Dorsolateral prefrontal cortex (tissue), 122 donors: ENCODE measurements at places on chromosomes 1 and 21. TPM values are rescaled to one million over a fixed set of nuclear protein-coding genes. Genes with fewer than 3 reads are reported as not detected.

PM20D1 gene
- total RNA-seq = 0.60 TPM

AMY1C gene
- not detected for total RNA-seq

AK5 gene
- 195 TPM for total RNA-seq

CELA2A gene
- not detected for total RNA-seq

RPTN gene
- total RNA-seq = not detected

MLLT11 gene
- total RNA-seq = 67.9 TPM

SHE gene
- total RNA-seq = 4.6 TPM

LCE1C gene
- total RNA-seq = not detected

SLC2A5 gene
- total RNA-seq = 14.2 TPM

CHIA gene
- total RNA-seq = not detected

PLPPR4 gene
- 47.5 TPM for total RNA-seq

TAF13 gene
- total RNA-seq = 69.9 TPM

S100A1 gene
- 276 TPM for total RNA-seq

CXADR gene
- total RNA-seq = 24.5 TPM

MXRA8 gene
- 6.5 TPM for total RNA-seq

TIAM1 gene
- total RNA-seq = 77.4 TPM

SMPDL3B gene
- 0.49 TPM for total RNA-seq

TCP10L gene
- 17.0 TPM for total RNA-seq

PCSK9 gene
- 0.21 TPM for total RNA-seq

CLCC1 gene
- 42.0 TPM for total RNA-seq

TTC22 gene
- total RNA-seq = 0.90 TPM

ALPL gene
- total RNA-seq = 9.2 TPM

HPCAL4 gene
- total RNA-seq = 96.5 TPM

TAS1R1 gene
- total RNA-seq = 0.28 TPM

GDAP2 gene
- 52.1 TPM for total RNA-seq

TNFRSF9 gene
- total RNA-seq = not detected

OR2M7 gene
- total RNA-seq = not detected

ZNF648 gene
- 0.37 TPM for total RNA-seq

SPTA1 gene
- total RNA-seq = 0.07 TPM

HCRTR1 gene
- total RNA-seq = not detected

VTCN1 gene
- total RNA-seq = not detected

RGS4 gene
- 473 TPM for total RNA-seq

PCAT6 gene
- 1.9 TPM for total RNA-seq

BRINP2 gene
- total RNA-seq = 44.6 TPM

LCE3D gene
- not detected for total RNA-seq

FAM72D gene
- total RNA-seq = 0.28 TPM

LRRC53 gene
- 0.77 TPM for total RNA-seq

KCNJ10 gene
- 378 TPM for total RNA-seq

S100A13 gene
- total RNA-seq = 76.9 TPM

CRNN gene
- not detected for total RNA-seq

ADCY10 gene
- 1.8 TPM for total RNA-seq

PDE4B gene
- 92.9 TPM for total RNA-seq

PRDM16 gene
- total RNA-seq = 23.0 TPM
